ENCODE measurements at places on chromosomes 11 and 22.

GRCh38 chr22:50274311-50274710, 4.1 kb upstream of the MAPK11 start:
- peak; percentile 52 for DNase-seq

DNA sequence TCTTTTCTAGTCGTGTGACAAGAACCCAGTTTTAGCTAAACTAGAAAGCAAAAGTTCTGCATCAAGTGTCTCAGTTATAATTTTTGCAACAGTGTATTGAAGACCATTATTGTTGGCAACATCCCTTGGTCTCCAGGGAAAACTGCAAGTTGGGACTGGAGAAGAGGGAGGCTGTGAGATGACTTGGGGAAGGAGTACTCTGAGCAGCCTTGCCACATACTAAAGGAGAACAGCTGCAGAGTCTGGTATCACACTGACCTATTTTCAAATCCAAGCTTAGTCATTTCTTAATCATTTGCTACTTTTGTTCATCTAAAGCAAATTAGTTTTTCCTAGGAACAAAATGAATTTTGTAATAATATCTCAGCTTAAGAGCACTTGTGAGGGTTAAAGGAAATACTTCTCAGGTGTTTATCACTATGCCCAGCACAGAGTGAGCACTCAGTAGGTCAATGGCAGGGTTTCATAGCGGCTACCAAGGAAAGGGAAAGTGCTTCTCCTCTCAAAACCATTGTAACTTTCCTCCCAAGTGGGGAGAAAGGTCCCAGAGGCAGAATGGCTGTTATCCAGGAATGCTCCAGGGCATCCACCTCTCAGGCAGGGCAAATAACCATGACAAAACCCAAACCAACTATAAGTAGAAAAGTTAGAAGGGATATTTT, 247.1 kb downstream of the C11orf87 start:
- DNase-seq: no peak

GRCh38 chr11:128525411-128526243, 61.7 kb downstream of the ETS1 start:
- DNase-seq: no peak

GRCh38 chr22:40687706-40688105, 8.4 kb downstream of the MCHR1 start:
- DNase-seq: no peak

DNA sequence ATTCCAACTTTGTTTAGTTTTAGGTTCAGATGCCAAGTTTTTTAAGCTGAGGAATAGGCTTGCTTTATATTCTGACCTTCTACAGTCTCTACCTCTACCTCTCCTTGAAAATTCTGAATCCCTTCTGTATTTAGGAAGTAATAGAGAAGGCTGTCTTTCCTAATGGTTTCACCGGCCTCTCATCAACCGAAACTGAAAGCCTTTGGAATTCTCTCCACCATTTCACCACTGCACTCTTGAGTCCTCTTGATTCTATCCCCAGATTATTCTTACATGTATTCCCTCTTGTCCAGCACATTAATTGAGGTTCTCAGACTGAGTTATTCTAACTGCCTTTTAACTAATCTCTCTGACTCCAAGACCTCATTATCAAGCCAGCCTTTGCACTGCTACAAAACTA, 67.7 kb upstream of the PICALM start:
- no peak for DNase-seq

DNA sequence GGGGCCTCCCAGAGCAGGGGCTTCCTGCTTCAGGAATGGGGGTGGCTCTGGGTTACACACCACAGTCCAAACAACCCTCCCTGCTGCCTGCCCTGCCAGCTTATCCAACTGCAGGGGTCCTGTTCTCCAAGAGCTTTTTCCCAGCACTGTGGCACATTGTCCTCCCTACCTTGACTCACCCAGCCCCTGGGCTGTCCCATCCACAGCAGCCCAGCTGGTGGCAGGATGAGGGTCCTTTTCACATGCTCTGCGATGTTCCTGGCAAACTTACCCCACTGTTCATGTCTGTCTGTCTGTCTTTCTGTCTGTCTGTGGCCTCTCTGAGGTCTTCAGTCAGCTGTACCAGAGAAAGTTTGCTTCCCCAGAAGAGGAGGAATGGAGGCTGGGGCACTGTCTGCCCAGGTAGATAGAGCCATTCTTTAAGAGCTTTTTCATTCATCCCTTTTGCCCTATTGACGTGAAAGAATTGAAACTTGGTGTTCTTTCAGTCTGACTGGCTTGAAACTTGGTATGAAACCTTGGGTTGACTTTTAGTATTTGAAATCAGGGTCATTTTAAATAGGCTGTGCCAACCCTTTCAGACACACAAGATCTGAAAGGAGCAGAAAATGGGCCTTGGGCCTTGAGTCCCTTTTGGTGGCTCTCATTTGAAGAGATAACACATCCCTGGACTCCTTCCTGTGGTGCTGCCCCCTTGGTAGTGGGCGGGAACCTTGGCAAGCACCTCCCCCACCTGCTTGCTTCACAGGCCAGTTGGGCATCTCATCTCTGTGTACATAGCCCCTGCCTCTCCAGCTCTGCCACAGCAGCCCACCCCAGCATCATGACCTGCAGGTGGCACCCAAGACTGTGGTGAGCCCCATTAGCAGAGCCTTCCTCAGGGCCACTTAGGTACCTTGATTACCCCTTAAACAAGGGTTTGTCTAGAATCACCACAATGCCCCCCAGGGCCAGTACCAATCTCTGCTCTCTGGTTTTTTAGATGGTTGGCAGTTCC, 74.6 kb upstream of the SUSD2 start:
- DNase-seq: no peak

- DNase-seq: no peak
Measured at GRCh38 chr22:44391481-44392445, 79.0 kb upstream of the SHISAL1 start.

- no peak for DNase-seq
Measured at GRCh38 chr11:120914601-120915000, 109.3 kb upstream of the TBCEL start.

DNA sequence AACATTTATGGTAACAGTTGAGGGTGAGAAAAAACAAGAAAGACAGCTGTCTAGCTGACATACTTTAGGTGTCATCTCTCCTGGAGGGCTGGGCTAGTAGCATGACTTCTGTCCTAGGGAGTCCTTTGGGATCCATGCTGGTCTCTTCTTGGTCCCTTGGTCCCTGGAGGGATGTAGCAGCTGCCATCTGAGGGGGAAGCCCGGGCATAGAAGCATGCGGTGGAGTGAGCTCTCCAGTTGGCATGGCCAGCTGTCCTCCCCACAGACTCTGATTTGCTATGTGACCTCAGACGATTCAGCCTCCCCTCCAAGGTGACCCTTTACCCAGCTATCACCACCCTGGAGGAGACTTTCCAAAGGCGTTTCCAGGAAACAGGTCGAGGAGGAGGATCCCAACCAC, 28.7 kb downstream of the POU2F3 start:
- DNase-seq: no peak

GRCh38 chr22:34997633-34998299, 68.2 kb upstream of the ISX start:
- no peak for DNase-seq

GRCh38 chr22:33274214-33275072, 216.3 kb upstream of the SYN3 start:
- peak; percentile 32 for DNase-seq

DNA sequence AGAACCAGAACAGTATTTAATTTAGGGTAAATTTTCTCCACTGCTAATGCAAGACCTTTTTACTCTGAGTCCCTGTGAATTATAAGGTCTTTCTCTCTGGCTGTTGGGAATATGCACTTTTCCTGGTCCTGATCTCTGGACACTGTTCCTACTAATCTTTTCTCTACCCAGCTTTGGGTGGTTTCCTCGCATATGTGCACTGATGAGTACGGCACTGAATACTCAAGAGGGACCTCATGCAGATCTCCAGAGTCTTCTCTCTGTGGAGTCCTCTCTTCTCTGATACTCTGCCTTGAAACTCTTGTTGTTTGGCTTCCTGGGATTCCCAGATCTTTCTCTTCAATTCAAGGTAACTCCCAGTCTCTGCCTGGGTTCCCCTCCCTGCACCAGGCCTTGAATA, 14.0 kb downstream of the KCTD14 start:
- DNase-seq: no peak

Measured in urothelium cell line (cell line).